OCI-LY7 (cell line): ENCODE measurements at places on chromosomes 3 and 15. TPM values are rescaled to one million over a fixed set of nuclear protein-coding genes. Genes with fewer than 3 reads are reported as not detected.

The IMPG2 gene
- not detected in 2 replicates for total RNA-seq

- no peak for DNase-seq
Measured at GRCh38 chr3:154571553-154572226, 141.7 kb upstream of the GPR149 start.

GRCh38 chr3:170725285-170725731 is 139.4 kb upstream of the SLC7A14 start:
- DNase-seq: no peak

- DNase-seq: no peak
Measured at GRCh38 chr3:13281507-13282357, 138.4 kb downstream of the NUP210 start.

DNA sequence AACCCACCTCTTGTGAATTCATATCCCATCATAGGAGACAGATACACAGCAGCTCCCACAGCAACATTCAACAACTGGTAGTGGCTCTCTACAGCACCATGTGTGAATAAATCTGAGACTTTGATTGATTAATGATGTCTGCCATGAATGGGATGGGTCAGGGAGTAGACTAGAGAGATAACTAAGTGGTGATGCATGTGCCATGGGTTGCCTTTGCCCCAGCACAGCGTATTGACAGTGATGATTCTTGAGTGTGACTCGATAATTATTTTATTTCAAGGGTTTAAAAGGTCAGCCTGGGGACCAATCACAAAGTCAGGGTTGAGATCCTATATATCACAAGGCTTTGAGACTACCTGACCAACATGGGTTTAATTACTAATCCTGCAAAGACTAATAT is 295.9 kb downstream of the PTPRG start:
- no peak for DNase-seq

GRCh38 chr3:23206366-23206765 is 3.2 kb downstream of the UBE2E2 start:
- DNase-seq: peak; percentile 18

DNA sequence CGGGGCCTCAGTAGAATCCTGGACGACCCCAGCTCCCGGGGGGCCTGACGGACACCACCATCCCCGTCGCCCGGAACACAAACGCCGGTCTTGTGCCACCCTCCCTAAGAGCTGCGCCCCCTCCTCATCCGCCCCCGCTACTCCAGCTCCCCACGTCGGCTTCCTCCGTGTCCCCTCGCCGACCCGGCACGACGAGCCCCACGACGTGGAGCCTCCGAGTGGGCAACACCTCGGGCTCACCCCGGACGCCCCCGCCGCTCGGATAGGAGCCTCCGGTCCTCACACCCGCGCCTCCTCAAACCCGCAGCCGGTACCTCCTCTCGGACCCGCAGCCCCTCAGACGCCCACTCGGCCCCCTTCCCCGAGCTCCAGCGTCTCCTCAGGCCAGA is 525 bp downstream of the NPTN start:
- peak; percentile 40 for DNase-seq
